Smooth muscle cell of trachea (primary cell): ENCODE measurements at places on chromosomes 1 and 21. TPM values are rescaled to one million over a fixed set of nuclear protein-coding genes. Genes with fewer than 3 reads are reported as not detected.

ADAMTS1 gene
- 171 and 183 TPM in 2 replicates for total RNA-seq

TNFRSF18 gene
- total RNA-seq: 0.33 and 0.44 TPM in 2 replicates

GRIK3 gene
- not detected in 2 replicates for total RNA-seq

KRTAP11-1 gene
- total RNA-seq: not detected in 2 replicates

ALX3 gene
- not detected in 2 replicates for total RNA-seq

NUF2 gene
- 3.5 and 29.7 TPM in 2 replicates for total RNA-seq

IVL gene
- not detected in 2 replicates for total RNA-seq

OR2M4 gene
- not detected in 2 replicates for total RNA-seq

MAP1LC3C gene
- 0.87 and 1.3 TPM in 2 replicates for total RNA-seq

PWP2 gene
- 6.5 and 14.5 TPM in 2 replicates for total RNA-seq

CACNA1S gene
- not detected in 2 replicates for total RNA-seq

FLG2 gene
- total RNA-seq: not detected in 2 replicates

C1orf210 gene
- not detected in 2 replicates for total RNA-seq

TRABD2B gene
- 0.17 TPM in 1 of 2 replicates, not detected in the other for total RNA-seq

BACE2 gene
- total RNA-seq: 30.6 and 33.3 TPM in 2 replicates

ABCG1 gene
- total RNA-seq: 4.1 and 4.5 TPM in 2 replicates

LRRC38 gene
- total RNA-seq: not detected in 2 replicates

ITLN1 gene
- total RNA-seq: not detected in 2 replicates

SLC35F3 gene
- under 0.01 TPM in 1 of 2 replicates, not detected in the other for total RNA-seq

SH2D5 gene
- 4.2 and 6.3 TPM in 2 replicates for total RNA-seq

SLC9C2 gene
- total RNA-seq: not detected in 2 replicates

E2F2 gene
- 0.17 and 2.0 TPM in 2 replicates for total RNA-seq

TESK2 gene
- 2.3 and 2.5 TPM in 2 replicates for total RNA-seq

CYP4B1 gene
- not detected in 2 replicates for total RNA-seq

CAMTA1 gene
- total RNA-seq: 37.9 and 98.8 TPM in 2 replicates

USP21 gene
- total RNA-seq: 10.9 and 12.6 TPM in 2 replicates

KRTAP25-1 gene
- total RNA-seq: not detected in 2 replicates
